ENCODE measurements at places on chromosomes 7 and 10.
A peak's percentile ranks its signal among the peaks of the same experiment; 100 is the strongest.

- peak; percentile 90 for DNase-seq
These were observed 52.2 kb upstream of the SEC61G start for GRCh38 chr7:54811041-54811845.

GRCh38 chr7:93160410-93160809 is 12.2 kb upstream of the SAMD9L start:
- DNase-seq: peak; percentile 8

- no peak for DNase-seq
These were observed 183.3 kb downstream of the SGMS1 start for GRCh38 chr10:50440489-50440888.

DNA sequence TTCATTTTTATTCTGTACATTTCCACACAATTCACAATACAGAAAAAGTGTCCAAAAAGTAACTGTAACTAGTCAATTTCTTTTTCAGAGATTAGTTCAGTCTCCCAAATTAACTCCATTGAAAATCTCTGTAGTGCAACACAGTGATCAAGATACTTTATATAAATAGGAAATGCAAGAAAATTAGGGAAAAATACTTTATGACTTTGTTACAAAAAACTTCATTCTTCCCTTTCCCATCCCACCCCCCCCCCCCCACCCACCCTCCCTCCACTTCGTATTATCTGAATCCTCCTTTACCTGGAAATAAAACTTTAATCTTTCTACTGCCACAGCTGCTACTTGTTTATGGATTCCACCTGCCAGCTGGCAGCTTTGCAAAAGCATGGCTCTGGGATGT is 37.5 kb upstream of the PTN start:
- no peak for DNase-seq

GRCh38 chr10:49686651-49687050 is 7.2 kb downstream of the C10orf53 start:
- DNase-seq: no peak

GRCh38 chr7:33190688-33191304 is 61.4 kb downstream of the BBS9 start:
- DNase-seq: no peak

DNA sequence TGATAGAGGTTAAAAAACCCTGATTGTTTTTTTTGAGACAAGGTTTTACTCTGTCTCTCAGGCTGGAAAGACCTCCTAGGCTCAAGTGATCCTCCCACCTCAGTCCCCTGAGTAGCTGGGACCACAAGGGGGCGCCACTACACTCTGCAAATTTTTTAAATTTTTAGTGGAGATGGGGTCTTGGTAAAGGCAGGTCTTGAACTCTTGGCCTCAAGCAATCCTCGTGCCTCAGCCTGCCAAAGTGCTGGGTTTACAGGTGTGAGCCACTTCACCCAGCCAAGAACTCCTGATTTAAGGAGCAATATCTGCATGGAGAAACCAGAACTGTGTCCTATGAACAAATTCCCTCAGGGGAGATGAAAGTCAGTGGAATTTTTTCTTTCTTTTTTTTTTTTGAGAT is 7.3 kb upstream of the KLHDC10 start:
- DNase-seq: peak; percentile 48

DNA sequence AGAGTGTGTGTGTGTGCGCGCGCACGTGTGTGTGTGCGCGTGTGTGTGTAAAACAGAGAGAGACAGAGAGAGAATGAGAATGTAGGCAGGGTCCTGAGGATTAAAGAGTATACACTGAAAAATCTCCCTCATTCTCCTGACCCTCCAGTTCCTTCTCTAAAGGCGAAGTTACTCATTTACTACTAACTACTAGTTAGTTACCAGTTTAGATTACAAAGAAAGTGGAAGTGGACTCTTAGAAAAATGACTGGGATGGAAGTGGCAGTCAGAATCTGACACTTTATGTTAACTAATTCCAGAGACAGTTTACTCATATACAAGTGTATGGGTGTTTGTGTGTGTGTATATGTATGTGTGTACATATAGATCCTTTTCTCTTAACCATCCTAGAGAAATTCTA is 146.5 kb upstream of the LRRN3 start:
- DNase-seq: no peak

DNA sequence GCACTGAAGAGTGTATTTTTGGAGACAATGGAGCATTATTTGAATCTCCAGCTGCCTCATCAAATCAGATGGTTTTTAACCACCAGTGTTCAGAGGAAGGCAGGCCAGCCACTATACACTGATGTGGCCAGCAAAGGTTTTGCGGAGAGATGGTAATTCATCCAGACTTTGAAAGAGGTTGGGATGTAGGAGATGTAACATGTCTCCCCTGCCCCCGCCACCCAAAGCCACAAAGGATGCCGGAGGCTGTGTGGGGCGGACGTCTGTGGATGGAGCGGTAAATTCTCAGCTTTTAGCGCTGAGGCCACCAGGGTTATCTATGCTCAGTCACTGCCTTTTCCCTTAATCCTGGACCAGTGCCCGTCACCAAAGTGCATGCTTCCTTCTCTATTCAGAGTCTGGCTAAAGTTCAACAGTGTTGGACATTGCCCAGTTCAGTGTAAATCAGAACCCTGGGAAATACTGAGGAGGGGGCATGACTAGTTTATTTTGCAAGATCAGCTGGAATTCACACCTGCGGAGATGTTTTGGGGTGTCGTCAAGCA is 3.7 kb upstream of the TRIP6 start:
- DNase-seq: peak; percentile 47

DNA sequence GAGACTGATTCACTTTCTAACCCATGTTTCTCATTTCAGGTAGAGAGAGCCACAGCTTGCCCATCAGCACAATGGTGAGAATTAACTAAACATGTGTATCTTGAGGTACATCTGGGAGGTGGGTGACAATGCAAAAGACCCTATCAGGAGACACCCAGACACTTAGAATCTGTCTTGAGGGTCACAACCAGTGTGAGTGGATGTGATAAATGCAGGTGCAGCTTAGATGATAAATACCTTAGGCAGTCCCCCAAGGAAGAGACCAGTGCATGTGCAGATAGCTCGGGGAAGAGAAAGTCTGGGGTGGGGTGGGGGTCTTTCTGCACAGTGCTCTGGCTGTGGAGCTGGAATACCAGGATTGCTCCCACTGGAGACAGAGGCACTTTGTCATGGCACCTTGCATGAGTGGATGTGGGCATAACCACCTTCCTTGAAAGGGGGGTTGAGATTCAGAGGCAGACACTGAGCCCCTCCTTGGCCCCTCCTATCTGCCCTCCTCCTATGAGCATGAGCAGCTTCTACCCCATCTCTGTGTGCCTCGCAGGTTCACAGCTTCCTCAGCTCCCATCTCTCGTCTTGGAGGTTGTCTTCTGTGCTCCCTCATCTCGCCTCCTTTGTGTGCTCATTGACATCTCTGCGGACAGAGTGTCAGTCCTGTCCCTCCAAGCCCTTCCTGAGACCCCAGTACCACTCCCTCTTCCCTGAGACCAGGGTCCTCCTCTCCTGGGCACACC is 349.8 kb downstream of the TCERG1L start:
- no peak for DNase-seq

GRCh38 chr10:85008488-85009184 is 680.2 kb downstream of the CCSER2 start:
- DNase-seq: no peak

- no peak for DNase-seq
These were observed 82.9 kb upstream of the WDR11 start for GRCh38 chr10:120768227-120768626.

DNA sequence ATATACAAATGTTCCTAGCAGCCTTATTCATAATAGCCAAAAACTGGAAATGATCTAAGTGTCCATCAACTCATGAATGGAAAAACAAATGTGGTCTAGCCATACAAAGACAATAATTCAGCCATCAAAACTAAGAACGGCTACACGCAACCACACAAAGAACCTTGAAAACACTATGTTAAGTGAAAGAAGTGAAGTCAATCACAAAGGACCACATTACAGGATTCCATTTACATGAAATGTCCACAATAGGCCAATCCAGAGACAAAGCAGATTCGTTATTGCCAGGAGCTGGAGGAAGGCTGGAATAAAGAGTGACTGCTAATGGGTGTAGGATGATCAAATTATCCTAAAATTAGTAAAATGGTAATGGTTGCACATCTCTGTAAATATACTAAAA is 21.1 kb downstream of the MKRN1 start:
- no peak for DNase-seq

GRCh38 chr10:49149881-49150280 is 16.1 kb upstream of the FAM170B start:
- DNase-seq: no peak

DNA sequence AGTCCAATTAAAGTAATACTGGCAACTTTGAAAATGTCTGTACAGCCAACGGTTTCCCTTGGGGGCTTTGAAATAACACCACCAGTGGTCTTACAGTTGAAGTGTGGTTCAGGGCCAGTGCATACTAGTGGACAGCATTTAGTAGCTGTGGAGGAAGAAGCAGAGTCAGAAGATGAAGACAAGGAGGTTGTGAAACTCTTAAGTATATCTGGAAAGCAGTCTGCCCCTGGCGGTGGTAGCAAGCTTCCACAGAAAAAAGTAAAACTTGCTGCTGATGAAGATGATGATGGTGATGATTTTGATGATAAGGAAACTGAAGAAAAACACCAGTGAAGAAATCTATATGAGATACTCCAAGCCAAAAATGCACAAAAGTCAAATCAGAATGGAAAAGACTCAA is 72.2 kb downstream of the ZNF783 start:
- no peak for DNase-seq

GRCh38 chr7:111264981-111265380 is 174.1 kb downstream of the LRRN3 start:
- DNase-seq: no peak

GRCh38 chr10:69333205-69333604 is 54.9 kb downstream of the HK1 start:
- peak; percentile 35 for DNase-seq

- DNase-seq: no peak
These were observed 162.1 kb upstream of the FOXK1 start for GRCh38 chr7:4519819-4520520.

GRCh38 chr10:118028619-118029018 is 18.1 kb downstream of the RAB11FIP2 start:
- no peak for DNase-seq

GRCh38 chr10:101301111-101301731 is 52.7 kb upstream of the BTRC start:
- peak; percentile 14 for DNase-seq

DNA sequence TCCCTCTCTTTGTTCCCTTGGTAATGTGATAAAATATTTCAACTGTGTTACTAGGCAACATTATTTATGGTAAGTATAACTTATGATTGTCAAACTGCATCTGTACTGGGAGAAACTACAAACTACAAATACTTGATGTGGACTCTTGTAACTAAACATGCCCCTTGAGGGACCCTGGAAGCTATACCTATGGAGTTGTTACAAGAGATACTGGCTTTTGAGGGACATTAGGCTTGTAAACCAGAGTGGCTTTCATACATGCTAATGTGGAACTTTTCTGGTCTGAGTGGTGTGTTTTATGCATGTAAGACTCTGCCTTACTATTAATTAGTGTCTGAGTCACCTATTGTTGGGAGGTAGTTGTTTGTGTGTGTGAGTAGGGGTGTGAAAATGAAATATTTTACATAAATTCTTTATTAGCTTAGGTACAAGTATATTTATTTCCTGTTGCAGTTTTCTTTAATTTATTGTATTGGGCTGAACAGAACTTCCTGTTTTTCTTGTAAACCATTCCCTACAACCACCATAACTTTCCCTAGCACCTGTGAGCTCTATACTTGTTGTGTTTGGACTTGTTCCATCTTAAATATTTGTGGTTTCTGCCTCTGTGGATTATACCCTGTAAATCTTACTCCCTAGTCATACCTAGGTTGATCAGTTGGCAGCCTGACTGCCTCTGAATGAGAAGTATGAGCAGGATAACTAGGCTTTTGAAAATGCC is 49.8 kb downstream of the STK31 start:
- DNase-seq: peak; percentile 74

- peak; percentile 73 for DNase-seq
These were observed 690.6 kb downstream of the AUTS2 start for GRCh38 chr7:70288781-70289456.

GRCh38 chr10:12412666-12413368 is 63.5 kb downstream of the CAMK1D start:
- no peak for DNase-seq

DNA sequence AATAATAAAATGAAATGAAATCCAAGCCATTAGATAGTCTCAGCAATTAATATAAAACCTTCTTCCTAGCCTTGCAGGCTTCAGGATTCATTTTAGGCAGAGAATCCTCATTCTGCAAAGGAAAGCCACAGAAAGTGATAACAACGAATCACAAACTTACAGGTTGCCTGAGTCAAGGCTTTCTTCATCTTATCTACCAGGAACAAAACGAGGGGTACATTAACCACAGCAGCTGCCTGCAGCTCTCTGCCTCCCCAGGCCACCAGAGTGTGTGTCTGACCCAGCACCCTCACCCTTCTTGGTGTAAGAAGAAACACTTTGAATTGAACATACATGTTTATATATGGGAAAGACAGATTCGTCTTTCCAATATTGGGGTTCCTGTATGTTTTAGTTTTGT is 12.5 kb upstream of the TNS3 start:
- no peak for DNase-seq

- no peak for DNase-seq
These were observed 43.8 kb upstream of the ACSL5 start for GRCh38 chr10:112330162-112330561.

DNA sequence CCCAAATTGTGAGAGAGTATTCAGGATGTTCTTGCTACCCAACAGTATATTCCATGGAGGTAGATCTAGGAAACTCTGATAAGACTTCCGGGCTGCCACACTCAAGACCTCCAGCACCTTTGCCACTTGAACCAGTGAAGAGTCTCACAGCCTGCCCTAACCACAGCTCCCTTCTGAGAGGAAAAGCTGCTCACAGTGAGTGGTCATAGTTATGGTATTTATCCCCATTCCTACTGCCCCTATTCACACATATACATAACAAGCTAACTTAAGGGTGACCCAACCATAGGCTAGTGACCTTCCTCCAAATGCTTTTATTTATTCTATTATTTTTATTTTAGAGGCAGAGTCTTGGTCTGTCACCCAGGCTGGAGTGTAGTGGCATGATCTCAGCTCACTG is 156.3 kb downstream of the PTEN start:
- DNase-seq: peak; percentile 42

DNA sequence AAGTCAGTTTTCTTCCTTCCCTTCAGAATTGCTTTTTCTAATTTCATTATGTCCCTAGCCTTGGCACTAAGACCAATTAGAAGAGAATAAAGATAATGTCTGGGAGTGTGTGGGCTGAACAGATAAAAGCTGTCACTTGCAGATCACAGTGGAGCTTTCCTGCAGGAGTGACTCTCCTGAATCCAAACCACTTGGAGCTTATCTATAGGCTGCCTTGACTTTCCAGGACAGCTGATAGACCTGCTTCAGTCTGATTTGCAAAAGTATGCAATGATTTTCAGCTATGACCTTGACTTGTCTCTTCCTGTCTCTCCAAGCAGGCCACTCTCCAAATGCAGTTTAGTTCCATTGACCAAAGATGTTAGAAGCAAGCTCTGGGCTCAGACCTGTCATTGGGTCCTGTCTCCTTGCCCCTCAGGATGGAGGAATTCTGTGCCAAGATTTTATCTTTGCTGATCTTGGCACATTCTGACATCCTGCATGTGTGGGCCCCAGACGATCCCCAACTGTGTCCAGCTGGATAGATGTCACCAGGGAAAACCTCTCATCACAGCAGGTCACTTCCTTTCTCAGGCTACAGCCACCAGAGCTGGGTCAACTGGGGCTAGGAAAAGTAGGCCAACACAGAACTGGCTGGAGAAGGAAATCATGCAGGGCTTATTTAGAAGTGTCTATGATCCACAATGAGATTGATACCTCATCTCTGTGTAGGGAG is 120.9 kb upstream of the ZNF438 start:
- DNase-seq: no peak

- DNase-seq: no peak
These were observed 1.3 kb upstream of the INTS15 start for GRCh38 chr7:6588566-6588965.

Measured in fibroblast of upper back skin (primary cell).